Stimulated activated CD4-positive, alpha-beta T cell treated with anti-CD3 and anti-CD28 coated beads, Interleukin-12 subunit alpha, Interleukin-12 subunit beta, amount 100 ng/mL, for 4 hours (primary cell): ENCODE measurements at places on chromosomes 2 and 18.

- DNase-seq = no peak
Measured at GRCh38 chr2:174005801-174006419, 40.7 kb upstream of the SP3 start.

GRCh38 chr2:27754138-27754588 lies 17.4 kb upstream of the MRPL33 start:
- DNase-seq = peak; percentile 74

DNA sequence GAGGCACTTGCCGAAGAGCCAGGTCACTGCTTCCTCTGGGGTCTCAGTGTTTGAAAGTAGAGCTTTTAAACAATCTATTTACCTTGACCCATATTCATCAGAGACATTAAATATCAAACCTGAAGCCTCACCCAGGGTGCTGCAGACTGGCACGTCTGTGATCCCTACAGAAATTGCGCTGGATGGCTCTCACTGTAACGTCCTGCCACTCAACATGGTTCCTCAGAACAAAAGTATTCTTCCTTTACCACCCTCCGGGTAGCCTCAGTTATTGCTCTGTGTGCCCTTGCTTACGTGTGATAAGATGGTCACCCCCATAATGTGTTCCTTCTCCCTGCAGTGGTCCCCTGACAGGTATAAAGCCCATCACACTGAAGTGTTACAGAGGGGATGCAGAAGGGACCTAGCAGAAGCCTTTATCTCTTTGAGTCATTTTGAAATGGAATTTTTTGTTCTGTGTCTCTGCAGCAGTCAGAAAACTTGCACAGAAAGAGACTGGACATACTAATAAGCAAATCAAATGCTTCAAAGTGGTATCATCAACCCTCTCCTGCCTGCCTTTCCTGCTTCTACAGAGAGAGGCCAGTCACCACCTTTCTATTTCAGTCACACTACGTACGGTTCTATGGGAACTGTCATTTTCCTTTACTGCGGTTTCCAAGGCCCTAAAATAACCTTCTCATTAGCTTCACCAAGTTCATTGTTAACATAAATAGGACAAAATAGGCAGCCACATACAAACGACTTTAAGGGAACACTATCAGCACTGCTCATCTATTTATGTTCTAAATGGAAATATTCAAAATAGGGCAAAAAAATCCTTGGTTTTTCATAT lies 86.8 kb downstream of the METTL8 start:
- no peak for DNase-seq

GRCh38 chr2:166436189-166436588 lies 57.9 kb downstream of the SCN7A start:
- no peak for DNase-seq

DNA sequence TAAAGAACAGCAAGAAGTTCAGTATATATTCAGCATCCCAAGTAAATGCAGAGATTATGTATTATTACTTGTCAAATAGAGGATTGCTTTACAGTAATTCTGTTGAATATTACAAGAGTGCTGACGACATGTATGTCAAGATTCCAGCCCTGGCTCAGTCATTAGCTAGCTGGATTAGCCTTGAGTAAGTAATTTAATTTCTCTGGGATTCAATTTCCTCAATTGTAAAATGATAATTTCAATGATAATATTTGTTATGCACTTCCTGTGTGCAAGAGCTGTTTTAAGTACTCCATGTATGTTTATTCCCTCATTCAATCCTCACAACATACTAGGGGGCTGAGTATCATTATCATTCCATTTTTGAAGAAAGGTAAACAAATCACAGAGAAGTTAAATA lies 44.0 kb downstream of the TCF4 start:
- no peak for DNase-seq

DNA sequence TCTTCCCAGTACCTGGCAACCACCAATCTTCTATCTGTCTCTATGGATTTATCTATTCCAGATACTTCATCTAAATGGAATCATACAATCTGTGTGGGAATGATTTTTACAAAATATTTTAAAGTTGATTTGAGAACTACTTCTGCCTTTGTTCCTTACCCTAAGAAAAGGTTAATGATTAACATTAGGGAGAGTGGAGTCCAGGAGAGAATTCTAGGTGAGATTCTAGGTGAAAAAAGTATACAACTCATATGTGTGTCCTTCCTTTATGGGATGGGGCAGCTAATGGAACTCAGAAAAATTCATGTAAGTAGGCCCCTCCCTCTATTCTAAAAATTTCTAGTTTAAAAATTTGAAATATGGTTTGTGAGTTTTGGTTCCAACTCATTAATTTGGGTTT lies 35.9 kb upstream of the WDSUB1 start:
- no peak for DNase-seq
